ENCODE measurements at places on chromosomes 12 and 14. TPM values are rescaled to one million over a fixed set of nuclear protein-coding genes. Genes with fewer than 3 reads are reported as not detected.

- DNase-seq, result no peak
Observed at GRCh38 chr14:64714432-64715025, 10.3 kb downstream of the PLEKHG3 start.

- no peak for DNase-seq
Observed at GRCh38 chr12:68446901-68447796, 115.0 kb upstream of the MDM1 start.

GRCh38 chr12:54227376-54227775 lies 38.6 kb upstream of the SMUG1 start:
- no peak for DNase-seq

DNA sequence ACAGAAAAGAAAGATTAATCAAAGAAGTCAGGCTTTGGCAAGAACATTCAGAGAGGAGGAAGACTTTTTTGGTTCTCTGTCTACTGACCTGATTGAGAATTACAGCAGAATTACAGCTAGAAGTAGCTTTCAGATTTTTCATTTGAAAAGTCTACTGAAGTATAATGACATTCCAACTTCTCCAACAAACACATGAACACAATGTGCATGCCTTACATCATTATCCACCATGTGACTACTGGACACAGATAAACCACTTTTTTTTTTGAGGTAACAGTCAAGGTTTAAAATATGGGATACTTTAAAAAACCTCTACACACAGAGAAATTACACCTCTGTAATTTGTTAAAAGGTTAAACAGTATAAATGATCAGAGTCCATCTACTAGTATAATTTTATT lies 12.3 kb downstream of the BTBD7 start:
- no peak for DNase-seq

GRCh38 chr12:79897617-79898016 lies 37.3 kb downstream of the PPP1R12A start:
- DNase-seq, result no peak

DNA sequence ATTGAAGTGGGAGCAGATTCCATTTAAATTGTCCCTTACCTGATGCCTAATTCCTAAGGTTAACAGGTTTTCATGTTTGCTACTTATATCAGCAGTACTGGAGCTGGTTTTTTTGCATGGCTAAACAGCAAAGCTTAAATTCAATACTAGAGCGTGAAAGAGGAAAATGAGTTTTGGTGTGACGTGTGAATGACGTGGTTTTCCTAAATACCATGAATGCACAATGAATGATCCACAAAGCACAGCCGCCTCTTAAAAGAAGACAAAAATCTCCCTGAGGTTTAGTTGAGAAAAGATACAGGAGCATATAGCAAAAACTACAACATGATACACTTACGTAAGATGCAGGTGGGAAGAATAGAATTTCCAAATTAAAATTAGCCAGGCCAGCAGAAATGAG lies 731.1 kb downstream of the DIO2 start:
- DNase-seq, result no peak

DNA sequence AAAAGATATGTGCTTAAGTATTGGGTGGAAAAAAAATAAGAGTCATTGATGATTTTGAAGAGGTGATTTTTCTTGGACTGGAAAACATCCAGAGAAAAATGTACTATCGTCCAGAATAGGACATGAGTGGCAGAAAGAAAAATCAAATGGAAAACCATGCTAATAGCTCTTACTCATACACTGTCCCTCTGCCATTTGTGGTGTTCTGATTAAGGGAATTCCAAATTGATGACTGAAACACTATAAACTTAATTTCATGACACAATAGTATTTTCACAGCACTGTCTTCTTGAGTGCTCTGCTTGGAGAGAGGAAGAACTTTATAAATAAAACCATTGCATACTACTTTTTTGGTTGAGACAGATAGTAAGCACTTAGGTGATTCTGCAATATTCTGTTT lies 72.4 kb downstream of the USP15 start:
- DNase-seq, result no peak

The KRT79 gene
- not detected for total RNA-seq

The RPGRIP1 gene
- total RNA-seq, result not detected

The KIF26A gene
- total RNA-seq, result 7.8 TPM

Measured in transverse colon (tissue), 4 donors.